ENCODE measurements at places on chromosomes 13 and 19.

- no peak for DNase-seq
Measured at GRCh38 chr13:41674246-41674645, 216.9 kb downstream of the RGCC start.

GRCh38 chr19:5914946-5915781 lies 1.1 kb downstream of the CAPS start:
- no peak for DNase-seq

DNA sequence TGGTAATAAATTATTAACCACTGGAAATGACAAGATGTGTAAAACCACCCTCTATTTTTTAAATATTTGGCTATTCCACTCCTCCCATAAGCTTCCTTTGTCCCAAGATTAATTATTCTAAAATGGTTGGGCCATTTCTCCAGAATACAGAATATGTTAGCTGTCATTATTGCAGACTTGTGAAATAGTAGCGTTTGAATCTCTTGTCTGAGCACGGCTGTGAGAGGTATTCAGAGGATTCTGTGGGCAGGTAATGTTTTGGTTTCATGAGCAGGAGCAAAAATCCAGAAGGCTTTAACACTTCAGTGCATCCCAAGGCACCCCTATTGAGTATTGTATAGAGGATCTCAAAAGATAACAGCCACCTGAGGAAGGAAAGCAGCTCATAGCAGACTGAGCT lies 256.0 kb downstream of the UQCRFS1 start:
- DNase-seq, result no peak

GRCh38 chr13:43094901-43095300 lies 71.5 kb downstream of the DNAJC15 start:
- DNase-seq, result no peak

All from activated CD4-positive, alpha-beta T cell treated with anti-CD3 and anti-CD28 coated beads, Interleukin-2, amount 50 U/mL, for 24 hours (primary cell).